ENCODE measurements at places on chromosomes 3 and 15.
A peak's percentile ranks its signal among the peaks of the same experiment; 100 is the strongest.

DNA sequence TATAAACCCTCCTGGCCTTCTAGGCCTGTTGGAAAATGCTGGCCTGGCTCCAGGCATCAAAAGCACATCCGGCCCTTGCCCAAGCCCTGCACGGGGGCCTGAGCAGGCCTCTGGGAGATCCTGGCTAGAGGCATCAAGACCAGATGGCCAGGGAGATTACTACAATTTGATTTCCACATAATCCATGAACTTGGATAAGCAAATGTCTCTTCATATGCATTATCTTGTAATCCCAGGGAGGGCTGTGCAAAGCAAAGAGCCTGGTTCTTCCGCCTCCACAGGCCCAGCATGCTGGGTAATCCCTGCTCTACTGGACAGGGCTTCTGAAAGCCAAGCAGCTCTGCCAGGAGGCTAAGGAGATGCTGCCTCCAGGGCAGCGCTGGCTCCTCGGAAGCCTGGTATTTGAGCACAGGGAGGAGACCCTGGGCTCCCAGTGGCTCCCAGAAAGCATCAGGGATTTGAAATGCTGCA lies 18.2 kb downstream of the MRPL46 start:
- DNase-seq, result no peak

GRCh38 chr3:14170531-14171159 lies 7.8 kb downstream of the XPC start:
- no peak for DNase-seq

GRCh38 chr3:131217296-131217741 lies 164.3 kb upstream of the NUDT16 start:
- no peak for DNase-seq

- DNase-seq, result no peak
These were observed 35.9 kb upstream of the BNC1 start for GRCh38 chr15:83320404-83320803.

DNA sequence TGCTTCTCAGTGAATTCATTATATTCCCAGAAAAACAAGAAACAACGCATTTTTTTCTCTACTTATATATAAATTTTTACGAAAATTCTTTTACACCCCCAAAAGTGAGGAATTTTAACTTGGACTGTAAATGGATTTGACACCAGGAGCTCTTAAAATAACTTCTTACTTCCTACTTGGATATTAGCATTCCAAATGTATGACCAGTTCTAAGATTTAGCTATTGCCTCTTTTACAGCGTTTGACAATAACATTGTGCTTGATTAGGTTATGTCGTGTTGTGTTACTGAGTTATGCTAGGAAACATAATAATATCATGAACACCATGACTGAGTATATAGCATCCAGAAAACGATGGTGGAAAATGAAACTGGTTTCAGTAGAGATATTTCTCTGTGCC lies 177.0 kb downstream of the CNTN6 start:
- no peak for DNase-seq

GRCh38 chr3:152706991-152707713 lies 127.8 kb upstream of the P2RY1 start:
- no peak for DNase-seq

DNA sequence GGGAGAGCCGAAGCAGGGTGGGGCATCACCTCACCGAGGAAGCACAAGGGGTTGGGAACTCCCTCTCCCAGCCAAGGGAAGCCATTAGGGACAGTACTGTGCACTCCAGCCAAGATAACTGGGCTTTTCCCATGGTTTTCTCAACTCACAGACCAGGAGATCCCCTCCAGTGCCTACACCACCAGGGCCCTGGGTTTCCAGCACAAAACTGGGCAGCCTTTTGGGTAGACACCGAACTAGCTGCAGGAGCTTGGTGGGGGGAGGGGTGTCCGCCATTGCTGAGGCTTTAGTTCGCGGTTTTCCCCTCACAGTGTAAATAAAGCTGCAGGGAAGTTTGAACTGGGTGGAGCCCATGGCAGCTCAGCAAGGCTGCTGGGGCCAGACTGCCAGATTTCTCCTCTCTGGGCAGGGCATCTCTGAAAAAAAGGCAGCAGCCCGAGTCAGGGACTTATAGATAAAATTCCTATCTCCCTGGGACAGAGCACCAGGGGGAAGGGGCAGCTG lies 129.6 kb upstream of the LMCD1 start:
- DNase-seq, result no peak

DNA sequence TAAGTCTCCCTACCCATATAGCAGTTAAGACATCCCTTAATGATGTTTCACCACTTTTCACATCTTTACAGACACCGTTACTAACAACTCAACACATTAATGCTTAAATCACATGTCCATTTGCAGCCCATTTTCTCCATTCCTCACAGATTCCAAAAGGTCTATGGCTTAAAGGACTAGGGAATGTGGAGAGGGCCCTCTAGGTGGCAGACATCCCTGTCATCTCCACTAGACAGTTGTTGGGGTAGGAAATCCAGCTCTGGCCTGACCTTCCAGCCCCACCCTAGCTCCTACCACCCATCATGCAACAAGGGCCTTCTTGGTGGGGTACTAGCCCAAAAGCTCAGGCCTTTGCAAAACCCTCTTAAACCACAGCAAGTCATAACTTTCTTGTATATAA lies 25.2 kb downstream of the CPEB1 start:
- no peak for DNase-seq

DNA sequence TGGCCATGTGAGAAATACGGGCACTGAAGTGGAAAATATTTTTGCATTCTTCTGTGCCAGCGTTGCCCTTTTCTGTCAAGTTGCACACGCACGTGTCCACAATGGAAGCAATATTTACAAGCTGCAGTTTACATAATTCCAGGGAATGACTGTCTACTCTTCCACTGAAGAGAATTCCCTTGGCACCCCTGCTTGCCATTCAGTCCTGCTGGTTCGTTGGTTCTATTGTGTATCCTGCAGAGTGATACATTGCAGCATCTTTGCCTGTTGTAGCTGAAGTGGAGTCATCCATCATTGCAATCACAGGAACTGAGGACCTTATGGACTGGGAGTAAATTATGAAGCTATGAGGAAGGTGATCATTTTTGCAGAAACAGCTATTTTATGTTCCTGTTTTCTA lies 759.4 kb downstream of the ROBO2 start:
- no peak for DNase-seq

DNA sequence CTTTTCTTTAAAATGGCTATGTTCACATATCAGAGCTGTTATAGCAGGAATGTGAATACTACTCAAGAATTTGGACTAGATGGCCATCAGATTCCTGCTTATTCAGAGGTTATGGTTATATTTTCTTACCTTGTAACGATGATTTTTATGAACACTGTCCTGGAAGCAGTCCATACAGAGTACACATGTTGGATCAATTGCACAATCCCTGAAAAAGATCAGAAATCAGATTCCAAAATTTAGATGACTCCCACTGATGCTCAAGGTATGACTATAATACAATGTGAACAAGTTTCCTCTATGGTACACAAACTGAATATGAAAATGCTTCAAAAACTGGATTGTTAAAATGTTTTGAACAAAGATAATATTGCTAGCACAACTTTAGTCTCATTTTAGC lies 23.3 kb downstream of the UBR1 start:
- no peak for DNase-seq

DNA sequence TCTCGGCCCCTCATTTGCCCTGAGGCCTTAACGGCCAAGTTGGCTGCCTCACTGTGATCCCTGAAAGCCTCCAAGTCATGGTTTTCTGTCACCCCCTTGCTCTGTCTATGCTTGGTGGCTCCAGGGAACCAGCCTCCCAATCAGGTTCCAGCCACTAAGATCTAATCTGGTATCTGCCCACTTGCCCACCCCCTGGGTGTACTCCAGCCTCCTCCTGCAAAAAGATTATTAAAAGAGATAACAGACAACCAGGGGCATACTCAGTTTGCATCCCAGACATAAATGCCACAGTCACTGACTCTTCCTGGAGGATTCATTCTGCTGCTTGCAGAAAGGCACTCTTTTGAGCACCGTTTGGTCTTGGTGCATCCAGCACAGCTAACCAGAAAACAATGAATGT lies 103.9 kb downstream of the NTRK3 start:
- no peak for DNase-seq

DNA sequence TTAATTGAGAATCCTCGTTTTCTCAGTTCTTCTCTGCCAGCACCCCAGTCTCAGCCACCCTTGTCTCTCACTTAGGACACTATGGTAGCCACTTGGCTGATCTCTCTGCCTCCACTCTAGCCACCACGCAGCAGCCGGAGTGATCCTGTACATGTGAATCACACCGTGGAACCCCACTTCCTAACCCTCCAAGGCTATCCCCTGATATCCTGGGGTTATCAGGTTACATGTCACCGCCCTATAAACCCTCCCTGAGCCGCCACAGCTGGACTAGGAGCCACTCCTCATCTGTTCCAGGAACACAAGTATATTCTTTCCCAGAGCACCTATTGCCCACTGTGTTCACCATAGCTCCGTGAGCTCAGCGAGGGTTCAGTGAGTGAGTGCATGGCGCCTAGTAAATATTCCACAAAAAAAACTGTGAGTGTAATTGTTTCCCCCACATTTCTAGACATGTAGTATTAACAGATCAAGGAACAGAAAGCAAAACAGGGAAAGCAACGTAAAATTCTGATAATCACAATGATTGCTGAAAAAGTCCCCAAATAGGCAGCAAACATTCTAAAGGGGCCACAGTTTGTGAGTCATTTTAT lies 661 bp upstream of the PARP14 start:
- no peak for DNase-seq

DNA sequence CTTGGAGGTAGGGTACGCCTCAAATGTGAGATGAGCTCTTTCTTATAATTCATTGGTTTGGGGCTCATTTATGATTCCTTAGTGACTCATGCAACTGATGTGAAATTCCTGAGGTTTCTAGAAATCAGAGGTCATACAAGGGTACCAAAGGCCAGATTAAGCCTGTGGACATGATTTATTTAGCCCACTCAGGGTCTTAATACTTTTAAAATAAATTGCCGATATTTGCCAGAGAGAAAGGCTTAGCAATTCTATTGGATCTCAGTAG lies 289.0 kb downstream of the NEK10 start:
- DNase-seq, result no peak

- DNase-seq, result no peak
These were observed 34.6 kb downstream of the MCTP2 start for GRCh38 chr15:94265982-94266381.

GRCh38 chr15:100919481-100920405 lies 586 bp downstream of the LRRK1 start:
- no peak for DNase-seq

- no peak for DNase-seq
These were observed 107.6 kb downstream of the FILIP1L start for GRCh38 chr3:100006570-100007271.

- no peak for DNase-seq
These were observed 31.4 kb downstream of the ALS2CL start for GRCh38 chr3:46661776-46662766.

GRCh38 chr3:126536126-126536525 lies 12.2 kb downstream of the CHST13 start:
- DNase-seq, result no peak

GRCh38 chr3:33075995-33076394 lies 21.0 kb downstream of the GLB1 start:
- no peak for DNase-seq

DNA sequence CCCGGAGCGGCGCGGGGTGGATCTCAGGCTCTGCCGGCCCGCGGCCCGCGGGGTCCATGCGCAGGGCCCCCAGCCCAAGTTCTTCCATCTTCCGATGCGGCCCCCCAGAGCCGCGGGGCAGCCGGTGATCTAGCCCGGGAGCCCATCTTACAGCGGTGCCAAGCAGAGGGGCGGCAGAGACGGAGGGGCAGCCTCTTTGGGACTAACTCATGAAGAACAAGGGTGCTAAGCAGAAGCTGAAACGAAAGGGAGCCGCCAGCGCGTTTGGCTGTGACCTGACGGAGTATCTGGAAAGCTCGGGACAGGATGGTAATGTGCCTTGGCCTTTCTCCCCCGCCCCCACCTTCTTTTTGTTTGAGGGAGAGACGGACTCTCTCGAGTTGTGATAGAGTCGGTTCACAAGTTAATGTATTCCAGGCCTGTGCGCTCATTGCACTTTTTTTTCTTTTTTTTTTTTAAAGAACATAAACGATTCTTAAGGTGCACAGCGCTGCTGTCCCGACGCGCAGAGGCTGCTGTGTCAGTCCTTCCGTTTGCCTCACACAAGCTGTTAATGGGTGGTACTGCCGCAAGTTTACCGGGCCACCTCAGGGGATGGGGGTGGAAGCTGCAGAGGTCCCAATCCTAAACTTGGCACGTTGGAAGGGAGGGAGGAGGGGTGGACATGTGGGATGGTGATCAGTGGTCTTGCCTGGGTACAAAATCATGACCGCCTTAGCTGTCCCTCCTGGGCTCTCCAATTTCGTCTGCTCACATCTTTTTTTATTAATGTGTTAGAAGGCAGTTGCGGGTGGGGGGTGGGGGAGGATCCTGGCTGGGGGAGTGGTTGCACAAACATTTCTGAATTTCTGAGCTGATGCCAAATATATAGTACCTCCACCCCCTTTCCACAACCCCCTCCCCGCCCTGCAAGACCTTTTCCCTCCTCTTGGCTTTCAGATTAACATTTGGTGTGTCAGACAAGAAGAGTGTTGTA lies 801 bp downstream of the ARHGAP31 start:
- DNase-seq, result peak; percentile 29

GRCh38 chr3:128575777-128576176 lies 74.8 kb downstream of the RPN1 start:
- no peak for DNase-seq

DNA sequence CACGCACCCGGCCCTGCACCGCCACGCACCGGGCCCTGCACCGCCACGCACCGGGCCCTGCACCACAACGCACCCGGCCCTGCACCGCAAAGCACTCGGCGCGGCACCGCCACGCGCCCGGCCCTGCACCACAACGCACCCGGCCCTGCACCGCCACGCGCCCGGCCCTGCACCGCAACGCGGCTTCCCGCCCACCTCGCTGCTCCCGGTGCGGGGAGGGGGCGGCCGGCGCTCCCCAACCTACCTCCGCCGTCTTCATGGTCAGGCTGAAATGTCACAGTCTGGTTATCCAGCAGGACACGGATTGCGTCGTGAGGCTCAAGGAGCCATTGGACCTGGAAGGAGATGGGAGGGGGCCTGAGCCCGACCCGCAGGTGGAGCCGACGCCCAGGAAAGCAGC lies 41.8 kb downstream of the MUC20 start:
- DNase-seq, result no peak

DNA sequence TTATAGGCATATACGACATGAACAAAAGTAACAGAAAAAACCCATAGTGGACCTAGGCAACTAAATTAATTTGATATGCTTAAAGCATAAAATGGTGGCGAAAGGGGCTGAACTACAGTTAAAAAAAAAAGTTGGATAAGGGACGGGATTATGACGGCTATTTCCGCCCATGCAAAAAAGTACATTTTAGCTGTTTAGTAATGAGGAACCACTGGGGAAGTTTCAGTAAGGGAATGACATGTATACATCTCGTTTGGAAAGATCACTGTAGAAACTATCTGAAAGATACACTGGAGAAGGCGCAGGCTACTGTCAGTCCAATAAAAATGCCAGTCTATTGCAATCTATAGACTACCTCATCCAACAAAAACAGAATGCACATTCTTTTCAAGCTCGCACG lies 65.6 kb downstream of the ZNF148 start:
- DNase-seq, result no peak

DNA sequence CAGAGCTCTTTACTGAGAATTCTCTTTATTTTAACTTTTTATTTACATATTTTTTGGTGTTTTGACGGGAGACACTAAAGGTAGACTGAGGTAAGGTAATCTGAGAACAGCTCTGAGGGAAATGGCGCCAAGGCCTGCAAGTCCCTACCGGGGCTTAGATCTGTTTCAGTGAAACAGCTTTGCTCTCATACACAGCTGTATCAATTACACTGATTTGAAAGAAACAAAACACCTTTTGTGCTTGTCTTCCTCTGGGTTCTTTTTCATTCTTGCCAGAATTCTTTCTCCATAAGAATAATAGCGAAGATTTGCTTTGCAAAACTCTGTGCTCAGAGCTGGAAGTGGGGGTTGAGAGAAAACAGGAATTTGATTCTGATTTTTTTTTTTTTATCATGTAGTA lies 79.5 kb upstream of the PEX5L start:
- no peak for DNase-seq
